Omental fat pad (tissue), 4 donors: ENCODE measurements at places on chromosomes 6 and 20.

GRCh38 chr20:3447321-3447720 lies 23.5 kb upstream of the ATRN start:
- DNase-seq = no peak

DNA sequence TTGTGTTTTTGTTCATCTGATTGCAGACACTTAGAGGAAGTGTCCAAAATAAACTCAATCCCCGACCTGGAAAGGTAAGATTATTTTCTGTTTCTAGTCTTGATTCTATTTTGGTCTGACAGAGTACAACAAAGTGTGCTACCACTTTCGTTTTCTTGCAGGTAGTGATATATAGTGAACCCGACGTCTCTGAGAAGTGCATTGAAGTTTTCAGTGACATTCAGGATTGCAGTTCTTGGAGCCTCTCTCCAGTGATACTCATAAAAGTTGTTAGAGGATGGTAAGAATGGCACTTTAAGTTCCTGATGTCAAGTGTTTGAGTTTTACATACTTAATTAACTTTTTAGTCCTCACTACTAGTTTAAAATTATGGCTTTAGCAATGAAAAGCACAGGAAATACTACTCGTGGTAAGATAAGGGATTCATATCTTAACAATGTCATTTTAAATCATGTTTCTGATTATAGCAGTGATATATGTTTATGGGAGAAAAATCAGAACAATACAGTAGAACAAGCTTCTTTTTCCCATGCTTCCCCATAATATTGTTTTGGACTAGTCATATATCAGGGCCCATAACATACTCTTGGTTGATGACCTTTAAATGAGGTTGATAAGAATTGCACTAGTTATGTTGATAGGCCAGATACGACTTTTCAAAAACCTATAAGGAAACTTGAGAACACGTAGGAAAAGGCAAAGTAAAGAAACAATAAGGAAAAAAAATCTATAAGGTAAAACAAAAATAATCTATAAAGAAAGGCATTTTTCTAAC lies 104.0 kb downstream of the RTN4IP1 start:
- no peak for DNase-seq

- DNase-seq = no peak
Measured at GRCh38 chr6:7392402-7392801, 2.8 kb downstream of the RIOK1 start.

DNA sequence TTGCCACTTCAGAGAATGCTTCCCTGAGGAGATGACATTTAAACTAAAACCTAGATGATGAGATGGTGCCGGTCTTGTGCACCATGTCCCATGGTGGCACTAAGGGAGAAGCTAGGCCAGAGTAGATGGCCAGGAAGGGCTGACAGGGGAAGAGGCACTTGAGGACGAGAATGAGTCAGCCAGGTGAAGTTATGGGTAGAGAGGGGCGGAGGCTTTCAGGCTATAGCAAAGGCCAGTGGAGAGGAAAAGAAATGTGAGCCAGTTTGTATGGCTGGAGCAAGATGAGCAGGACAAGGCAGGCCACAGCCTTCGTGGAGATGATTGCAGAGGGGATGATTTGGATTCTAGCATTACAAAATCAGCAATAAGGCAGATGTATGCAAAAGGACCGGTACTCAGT lies 44.7 kb upstream of the ADGRF4 start:
- no peak for DNase-seq

GRCh38 chr20:17437251-17437650 lies 93.9 kb downstream of the BFSP1 start:
- no peak for DNase-seq

GRCh38 chr6:6584310-6585002 lies 4.1 kb upstream of the LY86 start:
- no peak for DNase-seq

- DNase-seq = no peak
Measured at GRCh38 chr6:169806701-169807100, 55.3 kb downstream of the ERMARD start.

GRCh38 chr6:46808806-46809205 lies 15.6 kb downstream of the MEP1A start:
- DNase-seq = no peak

DNA sequence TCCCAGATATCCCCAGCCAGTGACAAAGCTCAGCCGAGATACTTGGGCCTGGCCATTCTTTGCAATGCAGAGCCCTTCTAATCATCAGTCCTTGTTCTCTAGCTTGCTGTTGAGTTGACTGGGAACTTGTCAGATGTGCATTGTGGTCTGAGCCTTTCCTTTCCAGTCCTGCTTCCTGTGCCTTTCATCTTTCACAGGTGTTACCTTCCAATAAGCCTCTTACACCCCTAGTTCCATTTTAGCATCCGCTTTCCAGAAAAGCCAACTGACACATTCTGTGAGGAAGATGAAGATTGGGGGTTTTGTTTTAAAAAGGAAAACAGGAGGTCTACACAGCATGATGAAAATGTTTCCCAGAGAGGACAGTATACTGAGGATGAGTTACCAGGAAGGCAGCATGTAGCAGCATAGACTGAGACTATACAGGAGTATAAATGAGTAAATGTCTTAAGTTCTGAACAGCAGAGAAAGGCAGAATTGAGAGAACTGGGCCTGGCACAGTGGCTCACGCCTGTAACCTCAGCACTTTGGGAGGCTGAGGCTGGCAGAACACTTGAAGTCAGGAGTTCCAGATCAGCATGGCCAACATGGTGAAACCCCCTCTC lies 5.6 kb upstream of the CEP85L start:
- no peak for DNase-seq

DNA sequence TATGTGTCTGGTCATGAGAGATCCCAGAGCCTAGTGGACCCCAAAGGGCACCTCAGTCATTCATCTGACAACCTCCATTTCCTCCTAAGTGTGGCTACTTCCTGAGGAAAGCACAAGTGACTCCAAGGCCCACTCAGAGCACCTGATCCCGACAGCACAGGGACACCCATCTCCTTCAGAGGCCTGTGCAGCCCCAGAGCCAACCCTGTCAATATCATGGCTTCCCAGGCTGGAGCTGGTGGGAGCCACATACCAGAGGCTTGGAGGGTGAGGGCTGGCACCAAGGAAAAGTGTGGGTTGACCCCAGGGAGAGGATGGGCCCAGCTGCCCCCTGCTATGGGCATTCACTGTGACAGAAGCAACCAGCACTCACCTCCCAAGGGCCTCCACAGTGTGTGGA lies 117.3 kb downstream of the PSMB1 start:
- no peak for DNase-seq

DNA sequence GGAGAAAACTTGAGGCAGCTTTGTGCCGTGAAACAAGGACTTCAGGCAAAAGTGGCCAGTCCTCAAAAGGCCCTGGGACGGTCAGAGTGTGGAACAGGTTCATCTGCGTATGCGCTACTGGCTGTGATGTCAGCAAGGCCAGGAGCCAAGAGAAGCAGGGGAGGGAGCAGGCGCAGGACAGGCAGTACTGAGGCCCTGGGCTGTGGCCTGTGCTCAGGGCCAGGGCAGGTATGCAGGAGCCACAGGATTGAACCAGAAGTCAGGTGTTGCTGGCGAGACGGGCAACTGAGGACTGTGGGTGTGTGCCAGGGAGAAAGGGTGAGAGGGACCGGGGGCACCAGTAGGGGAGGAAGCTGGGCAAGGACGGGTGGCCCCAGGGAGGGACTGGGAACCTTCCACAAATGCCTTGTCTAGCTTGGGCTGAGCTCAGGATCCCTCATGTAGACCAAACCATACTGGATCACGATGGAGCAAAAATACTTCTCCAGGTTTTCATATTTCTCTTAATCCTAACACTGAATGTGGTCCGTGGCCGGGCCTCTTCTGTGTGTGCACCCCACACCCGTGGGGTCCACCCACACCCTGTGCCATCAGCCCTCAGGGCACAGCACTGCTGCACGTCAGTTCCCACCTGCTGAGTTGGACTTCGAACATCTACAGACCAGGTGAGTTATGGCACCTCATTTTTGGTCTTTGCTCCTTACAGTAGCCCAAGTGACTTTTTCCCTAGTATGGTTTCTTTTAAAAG lies 46.9 kb downstream of the GINS1 start:
- DNase-seq = no peak

GRCh38 chr20:39911497-39911896 lies 777.5 kb downstream of the MAFB start:
- no peak for DNase-seq

DNA sequence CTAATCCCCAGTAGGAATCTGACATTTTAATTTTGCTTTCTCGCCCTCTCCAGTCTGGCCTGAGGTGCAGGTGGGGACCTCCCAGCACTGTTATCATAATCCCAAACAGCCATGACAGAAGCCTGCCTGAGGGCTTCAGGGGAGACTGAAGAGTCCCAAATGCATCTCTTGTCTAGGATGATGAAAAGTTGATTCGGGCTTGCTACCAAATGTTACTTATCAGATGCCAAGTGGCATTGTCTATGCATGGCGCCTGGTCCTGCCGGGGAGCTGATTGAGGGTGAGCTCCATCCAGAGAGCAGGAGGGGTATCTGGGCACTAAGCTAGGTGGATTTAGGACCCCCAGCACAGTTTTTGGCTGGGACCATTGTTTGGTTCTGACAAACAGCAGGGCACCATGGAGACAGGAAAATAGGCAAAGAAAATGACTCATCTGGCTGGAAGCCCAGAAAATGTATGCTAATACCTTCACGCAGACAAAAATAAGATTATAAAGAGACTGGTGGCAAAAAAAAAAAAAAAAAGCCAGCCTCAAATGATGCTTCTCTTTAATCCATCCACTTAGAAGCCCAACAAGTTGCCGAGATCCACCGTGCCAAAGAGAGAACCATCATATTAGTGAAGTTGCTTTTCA lies 513.7 kb upstream of the SULF2 start:
- no peak for DNase-seq

GRCh38 chr6:161186173-161186769 lies 87.6 kb downstream of the AGPAT4 start:
- no peak for DNase-seq

- DNase-seq = no peak
Measured at GRCh38 chr6:16412171-16412570, 173.8 kb downstream of the GMPR start.

GRCh38 chr20:60297649-60298048 lies 339.4 kb downstream of the CDH26 start:
- DNase-seq = no peak

GRCh38 chr6:38542031-38542430 lies 97.7 kb downstream of the BTBD9 start:
- no peak for DNase-seq

DNA sequence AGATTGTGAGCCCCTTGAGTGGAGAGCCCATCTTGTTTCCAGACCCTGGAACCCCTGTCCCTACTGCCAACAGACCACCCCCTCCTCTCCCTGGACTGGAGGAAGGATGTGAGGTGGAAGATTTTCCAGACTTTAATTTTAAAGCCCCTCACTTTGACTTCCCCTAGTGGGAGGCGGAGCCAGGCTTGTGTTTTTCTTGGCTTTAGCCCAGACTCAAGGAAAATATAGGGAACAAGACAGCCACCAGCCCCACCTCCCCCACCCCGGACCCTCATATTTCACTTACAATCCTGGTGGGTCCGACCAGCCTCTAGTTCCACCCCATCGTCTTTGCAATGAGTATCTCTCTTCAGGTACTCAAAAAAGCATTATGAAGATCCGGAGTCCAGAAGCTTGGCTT lies 40.8 kb downstream of the NCR2 start:
- DNase-seq = no peak

GRCh38 chr20:9550283-9550682 lies 35.9 kb downstream of the LAMP5 start:
- DNase-seq = no peak

DNA sequence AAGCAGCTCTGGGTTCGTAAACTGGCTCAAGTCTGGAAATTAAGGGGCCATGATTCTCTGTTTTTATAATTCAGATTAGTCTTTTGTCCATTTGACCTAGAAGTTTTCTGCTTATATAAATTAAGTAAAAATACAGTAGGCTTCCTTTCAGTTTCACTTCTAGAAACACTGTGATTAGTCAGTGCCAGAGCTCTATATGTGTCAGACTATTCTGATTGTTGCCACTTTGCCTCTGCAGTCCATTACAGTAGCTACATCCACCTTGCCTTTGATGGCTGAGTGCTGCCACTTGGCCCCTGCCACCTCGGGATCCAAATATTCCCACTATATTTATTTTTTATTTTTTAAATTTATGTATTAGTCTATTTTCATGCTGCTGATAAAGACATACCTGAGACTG lies 7.9 kb downstream of the ZC2HC1B start:
- DNase-seq = no peak

- no peak for DNase-seq
Measured at GRCh38 chr6:43009124-43009523, 4.6 kb downstream of the MEA1 start.

DNA sequence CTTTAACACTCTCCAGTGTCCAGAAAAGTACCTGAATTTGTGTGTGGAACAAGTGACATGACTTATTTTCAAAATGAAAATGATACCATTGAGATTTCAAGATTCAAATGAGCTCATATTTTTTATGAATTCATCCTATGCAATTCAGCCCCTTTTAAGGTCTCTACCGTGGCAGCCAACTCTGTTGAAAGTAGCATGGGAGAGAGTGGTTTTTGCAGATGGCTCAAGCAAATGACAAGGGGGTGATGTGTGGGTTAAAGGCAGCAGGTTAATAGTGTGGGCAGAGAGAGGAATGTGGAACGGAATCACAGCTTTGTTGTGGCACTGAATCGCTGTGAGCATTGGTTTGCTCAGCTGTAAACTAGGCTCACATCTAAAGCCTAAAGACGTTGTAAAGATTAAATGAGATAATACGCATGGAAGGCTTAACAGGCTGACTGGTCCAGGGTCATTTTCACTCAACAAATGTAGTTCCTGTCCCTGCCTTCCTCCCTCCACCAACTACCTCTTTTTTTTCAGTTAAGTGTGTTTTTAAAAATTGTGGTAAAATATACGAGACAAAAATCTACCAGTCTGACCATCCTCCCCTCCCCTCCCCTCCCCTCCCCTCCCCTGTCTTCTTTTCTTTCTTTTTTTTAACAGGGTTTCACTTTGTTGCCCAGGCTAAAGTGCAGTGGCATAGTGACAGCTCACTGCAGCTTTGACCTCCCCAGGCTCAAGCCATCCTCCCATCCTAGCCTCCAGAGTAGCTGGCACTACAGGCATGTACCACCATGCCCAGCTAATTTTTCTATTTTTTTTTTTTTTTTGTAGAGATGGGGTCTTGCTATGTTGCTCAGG lies 114.7 kb upstream of the ZNF217 start:
- DNase-seq = no peak

DNA sequence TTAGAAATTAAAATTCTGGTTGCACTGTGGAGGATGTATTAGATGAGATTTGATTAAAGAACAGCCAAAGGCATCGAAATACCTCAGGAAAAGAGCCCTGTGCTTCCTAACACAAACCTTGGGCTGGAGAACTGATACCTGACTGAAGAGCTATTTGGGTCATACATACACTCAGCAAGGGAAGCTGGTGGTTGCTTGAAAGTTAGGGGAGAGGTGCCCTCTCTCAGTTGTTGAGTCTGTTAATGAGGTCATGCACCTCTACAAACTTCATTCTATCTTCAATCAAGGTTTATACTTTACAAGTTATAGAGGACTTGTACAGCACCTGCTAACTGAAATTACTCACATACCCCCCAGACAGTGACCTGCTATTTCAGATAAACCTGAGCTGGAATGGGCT lies 25.5 kb downstream of the FAM184A start:
- DNase-seq = no peak

DNA sequence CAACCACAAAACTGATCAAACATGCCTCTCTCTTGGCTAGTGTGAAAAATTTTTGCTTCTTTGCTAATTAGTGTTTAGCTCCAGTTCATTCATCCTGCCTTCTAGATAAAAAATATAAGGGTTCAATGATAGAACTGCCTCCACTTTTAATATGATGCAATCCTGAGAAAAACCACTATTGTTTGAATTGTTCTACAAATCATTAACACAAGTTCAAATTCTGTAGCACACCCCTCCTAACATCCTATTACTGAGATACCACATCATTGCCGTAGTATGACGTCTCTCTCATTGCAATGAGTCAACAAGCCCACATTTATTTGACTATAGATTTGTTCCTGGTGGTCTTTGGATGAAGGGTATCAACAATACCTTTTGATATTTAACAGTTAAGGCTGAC lies 365.8 kb upstream of the OPRM1 start:
- DNase-seq = no peak
